Kidney (tissue), 22 donors: ENCODE measurements at places on chromosomes 13 and 19.

- DNase-seq = no peak
These were observed 25.6 kb downstream of the MAST3 start for GRCh38 chr19:18122860-18123795.

- DNase-seq = no peak
These were observed 3.9 kb upstream of the CEBPA start for GRCh38 chr19:33306191-33306590.

- peak; percentile 22 for DNase-seq
These were observed 26.4 kb upstream of the ZNF507 start for GRCh38 chr19:32318884-32319520.

DNA sequence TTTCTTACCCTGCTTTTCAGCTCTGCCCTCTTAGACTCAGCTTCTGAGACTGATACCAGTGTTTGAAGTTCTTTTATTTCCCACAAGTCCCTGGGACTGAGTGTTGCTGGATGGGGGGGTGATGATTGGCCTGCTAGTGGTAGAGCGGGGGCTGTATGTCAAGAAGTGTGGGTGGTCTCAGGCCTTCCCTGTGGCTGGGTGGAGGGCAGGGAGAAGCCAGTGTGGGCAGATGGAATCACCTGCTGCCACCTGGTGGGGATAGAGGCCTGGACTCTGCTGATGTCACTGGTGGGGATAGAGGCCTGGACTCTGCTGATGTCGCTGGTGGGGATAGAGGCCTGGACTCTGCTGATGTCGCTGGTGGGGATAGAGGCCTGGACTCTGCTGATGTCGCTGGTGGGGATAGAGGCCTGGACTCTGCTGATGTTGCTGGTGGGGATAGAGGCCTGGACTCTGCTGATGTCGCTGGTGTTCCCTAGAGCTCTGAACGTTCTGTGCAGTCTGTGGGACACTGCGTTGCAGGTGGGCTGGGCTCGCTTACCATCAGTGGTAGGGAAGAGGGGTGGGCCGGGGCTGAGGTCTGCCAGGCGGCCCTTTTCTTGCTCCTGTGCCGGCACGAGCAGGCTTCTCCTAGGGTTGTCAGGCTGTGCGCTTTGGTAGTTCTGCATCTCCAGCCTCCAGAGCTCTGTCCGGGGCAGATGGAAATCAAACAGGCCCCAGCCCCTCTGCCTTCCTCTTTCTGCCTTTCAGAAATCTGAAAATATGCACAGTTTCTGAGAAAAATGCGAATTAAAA is 101.3 kb downstream of the ARHGEF7 start:
- peak; percentile 70 for DNase-seq

GRCh38 chr13:26713341-26713740 is 47.2 kb downstream of the GPR12 start:
- DNase-seq = no peak
